ENCODE measurements at places on chromosomes 7 and 10.
A peak's percentile ranks its signal among the peaks of the same experiment; 100 is the strongest.

DNA sequence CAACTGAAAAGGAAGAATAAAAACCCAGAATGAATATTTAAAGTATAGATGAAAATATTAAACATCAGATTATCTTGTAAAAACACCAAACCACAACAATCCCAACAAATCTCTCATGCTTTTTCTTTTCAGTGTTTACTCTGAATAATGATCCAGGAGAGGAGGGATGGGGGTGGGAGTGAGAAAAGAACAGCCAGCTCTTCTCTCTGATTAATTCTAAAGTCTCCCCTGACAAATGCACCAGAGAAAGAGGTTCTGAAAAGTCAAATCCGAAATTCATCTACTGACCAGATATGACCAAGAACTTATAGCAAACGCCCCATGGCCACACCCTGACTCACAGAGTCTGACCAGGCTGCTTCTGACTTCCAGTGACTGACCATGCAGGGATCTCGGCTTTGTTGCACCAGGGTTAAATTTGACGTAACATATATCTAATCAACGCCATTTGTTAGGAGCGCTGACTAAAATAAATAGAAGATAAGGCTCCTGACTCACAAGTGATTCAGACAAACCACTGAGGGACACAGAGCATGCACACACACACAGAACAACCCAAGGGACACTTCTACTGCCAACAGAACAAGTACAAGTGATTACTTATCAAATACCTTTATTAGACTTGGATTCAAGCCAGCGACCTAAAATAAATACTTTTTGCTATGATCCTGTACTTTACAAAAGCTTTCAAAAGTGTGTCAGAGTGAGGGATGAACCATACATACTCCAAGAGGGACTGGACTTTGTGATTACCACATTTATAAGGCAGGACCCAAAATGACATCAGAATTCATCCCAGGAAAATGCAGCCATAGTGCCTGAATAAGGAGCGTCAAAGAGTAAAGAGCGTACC is 9.3 kb upstream of the SPOCK2 start:
- no peak for DNase-seq

DNA sequence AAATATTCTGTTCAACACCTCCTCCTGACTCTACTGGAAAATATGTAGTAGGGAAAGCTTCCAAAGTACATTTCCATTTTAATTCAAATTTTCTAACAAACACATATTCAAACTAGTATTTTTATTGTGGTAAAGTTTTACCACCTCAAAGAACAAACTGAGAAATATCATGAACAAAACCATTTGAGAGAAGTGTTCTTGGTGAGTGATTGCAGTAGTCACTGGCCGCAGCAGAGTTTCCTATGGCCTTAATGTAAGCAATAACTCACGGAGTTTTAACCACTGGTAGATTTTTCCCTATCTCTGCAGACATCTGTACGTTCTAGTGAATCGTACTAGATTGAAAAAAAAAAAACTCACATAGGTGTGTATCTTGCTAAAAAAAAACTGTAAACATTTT is 487.0 kb upstream of the FZD8 start:
- no peak for DNase-seq

DNA sequence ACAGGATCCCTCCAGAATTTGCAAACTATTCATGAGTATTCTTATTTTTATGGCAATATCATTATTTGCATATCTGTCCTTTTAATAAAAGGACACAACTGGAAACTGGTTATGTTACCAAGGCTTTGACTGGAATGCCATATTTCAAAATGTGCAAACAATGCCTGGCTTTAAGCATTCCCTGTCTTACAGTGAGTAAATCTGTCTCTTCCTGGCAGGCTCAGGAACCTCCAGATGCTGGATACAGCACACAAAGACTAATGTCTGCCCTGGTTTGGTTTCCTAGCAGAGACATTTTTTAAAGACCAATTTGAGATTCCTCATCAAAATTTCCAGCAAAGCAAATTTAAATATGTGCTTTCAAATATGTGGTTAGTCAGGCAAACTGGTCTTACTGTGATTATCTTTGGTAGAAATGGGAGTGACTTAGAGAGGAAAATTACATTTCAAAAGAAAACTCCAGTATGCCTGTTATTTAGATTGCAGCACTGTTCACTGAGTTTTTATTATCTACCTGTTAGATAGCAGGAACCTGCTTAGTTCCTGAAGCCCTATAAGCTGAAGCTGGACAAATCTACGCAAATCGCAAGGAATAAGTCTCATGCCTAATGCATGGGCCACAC is 31.3 kb downstream of the RNF216 start:
- DNase-seq = no peak

GRCh38 chr10:131802156-131802915 is 98.5 kb upstream of the PPP2R2D start:
- no peak for DNase-seq

DNA sequence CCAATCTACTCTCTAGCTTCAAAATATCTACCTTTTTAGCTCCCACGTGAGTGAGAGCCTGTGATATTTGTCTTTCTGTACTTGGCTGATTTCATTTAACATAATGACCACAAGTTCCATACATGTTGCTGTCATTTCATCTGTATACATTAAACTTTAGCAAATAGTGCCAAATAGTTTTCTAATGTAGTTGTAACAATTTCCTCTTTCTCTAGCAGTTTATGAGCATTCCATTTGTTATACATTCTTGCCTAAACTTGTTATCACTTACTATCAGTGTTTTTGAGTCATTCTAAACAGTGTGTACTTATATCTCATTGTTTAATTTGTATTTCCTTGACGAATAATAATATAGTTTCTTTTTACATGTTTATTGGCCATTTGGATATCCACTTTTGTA is 77.2 kb downstream of the NEUROD6 start:
- DNase-seq = no peak

GRCh38 chr10:102422545-102423129 is 2.0 kb downstream of the FBXL15 start:
- DNase-seq = no peak

GRCh38 chr10:12814166-12814565 is 187.3 kb downstream of the CCDC3 start:
- no peak for DNase-seq

GRCh38 chr7:8217200-8218068 is 44.5 kb downstream of the ICA1 start:
- no peak for DNase-seq

- DNase-seq = no peak
Measured at GRCh38 chr10:111297351-111297848, 220.6 kb downstream of the ADRA2A start.

GRCh38 chr7:87426160-87426559 is 49.3 kb downstream of the ABCB4 start:
- DNase-seq = no peak

DNA sequence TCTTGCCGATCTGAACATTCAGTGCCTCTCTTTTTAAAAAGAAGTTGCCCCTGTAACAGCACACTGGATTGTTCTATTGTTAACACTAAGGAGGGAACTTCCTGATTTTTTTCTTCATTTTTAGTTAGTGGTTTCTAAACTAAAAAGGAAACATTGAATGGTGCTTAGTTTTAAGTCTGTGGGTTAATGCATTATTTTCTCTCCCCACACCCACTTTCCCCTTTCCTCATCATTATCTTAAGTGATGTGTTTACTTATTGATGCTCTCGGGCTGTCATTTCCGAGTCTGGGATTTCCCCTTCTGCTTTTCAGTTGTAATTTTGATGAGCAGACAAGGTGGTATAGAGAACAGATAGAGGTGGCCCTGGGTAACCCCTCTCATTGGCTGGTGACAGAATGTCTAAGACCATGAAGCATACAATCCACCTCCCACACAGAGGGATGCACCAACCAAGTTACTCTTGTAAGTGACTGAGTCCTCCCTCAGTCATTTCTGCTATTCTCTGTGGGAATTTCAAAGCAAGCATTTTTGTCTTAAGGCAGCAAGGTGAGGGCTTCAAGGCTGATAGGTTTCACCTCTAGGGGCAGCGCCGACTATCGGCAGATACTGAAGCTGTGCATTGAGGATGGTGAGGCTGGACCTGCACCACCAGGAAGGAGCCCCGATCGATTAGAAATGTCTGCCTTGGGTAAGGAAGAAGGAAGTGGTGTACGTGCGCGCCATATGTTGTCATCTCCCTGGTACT is 49.5 kb downstream of the CHN2 start:
- peak; percentile 11 for DNase-seq

GRCh38 chr10:62426600-62426999 is 52.4 kb downstream of the ZNF365 start:
- DNase-seq = no peak

DNA sequence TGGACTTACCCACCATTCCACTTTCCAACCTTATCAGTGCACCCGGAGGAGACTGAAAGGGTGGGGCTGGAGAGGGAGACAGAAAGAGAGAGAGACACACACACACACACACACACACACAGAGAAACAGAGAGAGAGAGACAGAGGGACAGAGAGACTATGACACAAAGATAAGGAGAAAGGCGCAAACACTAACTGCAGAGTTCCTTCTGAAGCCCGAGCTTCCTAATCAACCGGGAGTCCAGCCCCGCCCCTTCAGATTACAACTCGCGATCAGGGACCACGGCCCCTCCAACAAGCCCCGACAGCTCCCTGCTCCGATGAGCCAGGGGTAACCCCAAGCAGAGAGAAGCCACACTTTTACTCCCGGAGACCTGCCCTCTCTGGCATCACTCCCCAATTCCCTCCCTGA is 499 bp downstream of the GAL3ST4 start:
- DNase-seq = no peak

GRCh38 chr10:102777711-102778453 is 34.1 kb downstream of the WBP1L start:
- no peak for DNase-seq

DNA sequence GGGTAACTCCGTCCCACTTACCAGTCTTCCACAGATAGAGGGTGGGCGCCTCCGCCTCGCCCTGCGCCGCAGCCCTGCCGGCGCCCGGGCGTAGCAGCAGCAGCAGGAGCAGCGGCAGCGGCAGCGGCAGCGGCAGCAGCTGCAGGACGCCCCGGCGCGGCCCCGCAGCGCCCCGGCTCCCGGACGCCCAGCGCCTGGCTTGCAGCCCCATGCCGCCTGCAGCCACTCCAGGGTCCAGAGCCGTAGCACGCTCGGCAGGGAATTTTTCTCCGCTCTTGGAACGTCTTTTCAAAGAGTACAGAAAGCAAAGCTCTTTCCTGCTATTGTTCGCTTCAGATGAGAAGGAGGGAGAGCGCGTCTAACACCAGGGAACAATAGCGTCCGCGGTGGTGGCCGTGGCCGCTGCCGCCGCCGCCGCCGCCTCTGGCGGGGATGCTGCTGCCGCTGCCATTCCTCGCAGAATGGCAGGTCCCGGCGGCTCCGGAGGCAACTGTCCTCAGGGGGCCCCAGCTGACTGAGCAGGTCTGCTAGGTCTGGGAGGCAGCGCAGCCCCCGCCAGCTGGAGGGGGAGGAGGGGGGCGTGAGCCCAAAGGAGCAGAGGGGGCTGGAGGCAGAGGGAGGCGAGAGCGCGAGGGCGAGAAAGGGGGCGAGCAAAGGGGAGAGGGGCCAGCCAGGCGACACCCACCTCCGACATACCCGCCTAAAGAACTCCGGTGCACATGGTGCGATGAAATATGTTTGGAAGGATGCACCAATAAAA is at the start of gene THSD7A:
Gene THSD7A (minus strand): TSS at position 463 of the 760 bp plus-strand sequence. CDS start 252 bp downstream, at position 211.
- DNase-seq = no peak

GRCh38 chr10:15037691-15038090 is 6.1 kb upstream of the OLAH start:
- no peak for DNase-seq

GRCh38 chr7:1938788-1939433 is 268.8 kb downstream of the ELFN1 start:
- DNase-seq = no peak

DNA sequence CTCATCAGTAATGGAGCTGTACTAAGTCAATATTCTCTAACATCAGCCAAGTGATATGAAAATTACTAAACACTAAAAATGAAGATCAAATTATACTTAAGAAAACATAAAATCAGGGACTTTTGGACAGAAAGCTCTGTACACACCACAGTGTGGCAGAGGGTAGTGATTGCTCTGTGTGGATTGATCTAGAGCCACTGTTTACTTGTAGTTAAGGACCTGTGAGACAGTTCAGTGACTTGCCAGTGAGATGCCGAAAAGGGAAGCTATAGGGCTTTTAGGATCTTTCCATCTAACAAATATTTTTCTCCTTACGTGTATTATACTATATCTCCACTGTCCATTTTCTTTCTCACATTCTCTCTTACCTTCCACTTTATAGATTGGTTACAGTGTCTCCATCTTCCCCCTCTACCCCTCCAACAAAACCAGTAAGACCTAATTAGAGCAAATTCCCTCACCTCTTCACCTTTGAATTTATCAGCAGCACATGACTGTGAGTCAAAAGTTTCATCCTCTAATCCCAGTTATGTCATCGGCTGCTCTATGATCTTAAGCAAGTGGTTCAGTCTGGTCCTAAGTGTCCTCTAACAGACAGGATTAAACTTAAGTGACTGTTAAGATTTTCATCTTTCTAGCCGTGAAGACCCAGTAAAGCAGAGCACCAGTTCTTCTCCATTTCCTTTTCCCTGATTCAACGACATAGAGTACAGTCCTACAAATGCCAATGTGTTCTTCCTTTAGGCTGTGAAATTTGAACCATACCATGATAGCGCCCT is 6.9 kb downstream of the PIK3CG start:
- no peak for DNase-seq

DNA sequence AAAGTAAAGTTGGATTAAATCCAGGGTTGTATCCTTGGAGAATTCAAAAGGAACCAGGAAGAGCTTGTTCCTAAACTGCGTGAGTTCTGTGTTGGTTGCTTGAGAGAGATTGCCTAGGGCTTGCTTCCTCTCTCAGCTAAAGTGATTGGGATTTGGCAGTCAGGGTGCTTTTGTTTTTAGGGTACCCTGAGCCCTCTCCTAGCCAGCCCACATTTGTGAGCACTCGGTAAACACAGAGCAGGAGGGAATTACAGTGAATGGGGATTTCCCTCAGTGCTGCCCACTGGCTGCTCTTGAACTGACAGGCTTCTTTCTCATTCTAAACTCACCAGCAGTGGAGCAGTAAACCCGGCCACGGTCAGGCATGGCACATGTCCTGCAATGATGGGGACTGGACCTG is 146.9 kb downstream of the TPST1 start:
- DNase-seq = no peak

DNA sequence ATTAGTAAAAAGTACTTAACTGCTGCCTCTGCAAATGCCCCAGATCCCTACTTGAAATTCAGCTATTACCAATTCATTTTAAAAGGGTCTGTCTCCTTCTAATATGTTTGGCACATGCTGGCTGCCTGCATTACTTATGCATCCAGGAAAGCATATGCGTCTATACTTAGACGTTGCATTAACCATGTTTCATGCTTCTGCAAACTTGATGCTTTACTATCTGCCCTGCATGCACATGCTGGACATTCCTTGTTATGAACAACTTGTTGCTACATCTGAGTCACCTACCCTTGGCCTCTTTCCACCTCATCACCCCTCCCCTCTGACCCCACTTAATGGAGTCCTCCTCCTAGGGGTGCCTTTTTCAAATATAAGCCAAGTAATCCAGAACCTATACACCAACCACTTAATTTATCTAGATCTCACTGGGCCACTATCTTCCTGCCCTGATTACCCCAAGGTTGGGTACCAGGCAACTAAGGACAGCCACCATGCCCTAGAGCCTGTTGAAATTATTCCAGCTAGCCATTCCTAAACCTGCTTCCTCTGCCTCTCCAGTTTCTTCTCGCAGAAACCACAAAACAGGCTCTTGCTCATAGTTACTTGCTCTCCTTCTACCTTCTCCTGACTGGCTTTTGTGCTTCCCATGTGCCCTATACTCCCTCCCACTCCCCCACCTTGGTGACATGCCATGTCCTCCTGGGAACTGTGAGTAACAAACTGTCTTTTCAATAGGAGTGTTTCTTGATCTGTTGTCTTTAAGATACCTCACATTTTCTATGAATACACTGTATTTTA is 1187.9 kb downstream of the REEP3 start:
- no peak for DNase-seq
